ENCODE measurements at places on chromosomes 16 and 17. TPM values are rescaled to one million over a fixed set of nuclear protein-coding genes. Genes with fewer than 3 reads are reported as not detected.

SLC35G6 gene
- total RNA-seq = not detected

- DNase-seq = peak; percentile 76
- H3K27me3 ChIP-seq = no peaks in the 10 kb centered on the region
- H3K27ac ChIP-seq = no peak within 1 kb of the TSS
- peaks cover 13% of the 10 kb centered on the region for H3K4me1 ChIP-seq
Measured at GRCh38 chr16:30984669-30985400, at the start of gene HSD3B7. Gene HSD3B7, plus strand, starts transcription at chr16:30985207. Its CDS starts 452 bp downstream, at chr16:30985659.

SBK1 gene
- 13.5 TPM for total RNA-seq

ITGB3 gene
- total RNA-seq = not detected

DNA sequence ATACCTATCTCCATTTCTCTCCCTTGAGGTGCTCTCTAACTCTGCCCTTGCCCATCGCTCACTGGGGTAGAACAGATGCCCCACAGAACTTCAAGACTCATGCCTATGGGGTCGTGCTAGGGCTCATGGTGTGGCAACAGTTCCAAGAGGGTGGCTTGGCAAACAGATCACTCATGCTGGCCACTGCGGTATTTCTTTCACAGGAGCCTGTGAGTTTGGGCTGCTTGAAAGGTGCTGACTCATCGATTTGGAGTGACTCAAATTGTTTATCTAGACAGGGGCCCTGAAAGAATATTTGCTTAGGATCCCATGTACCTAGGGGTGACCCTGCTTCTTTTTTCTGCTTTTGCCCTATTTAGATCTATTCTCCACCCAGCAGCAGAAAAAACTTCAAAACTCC lies 69.9 kb downstream of the IRX5 start:
- H3K27me3 ChIP-seq = no peaks in the 10 kb centered on the region
- no peaks in the 10 kb centered on the region for H3K4me1 ChIP-seq
- no peak overlapping the region for H3K27ac ChIP-seq
- DNase-seq = no peak
- H3K36me3 ChIP-seq = no peaks in the 10 kb centered on the region
- H3K4me3 ChIP-seq = no peak overlapping the region

DNA sequence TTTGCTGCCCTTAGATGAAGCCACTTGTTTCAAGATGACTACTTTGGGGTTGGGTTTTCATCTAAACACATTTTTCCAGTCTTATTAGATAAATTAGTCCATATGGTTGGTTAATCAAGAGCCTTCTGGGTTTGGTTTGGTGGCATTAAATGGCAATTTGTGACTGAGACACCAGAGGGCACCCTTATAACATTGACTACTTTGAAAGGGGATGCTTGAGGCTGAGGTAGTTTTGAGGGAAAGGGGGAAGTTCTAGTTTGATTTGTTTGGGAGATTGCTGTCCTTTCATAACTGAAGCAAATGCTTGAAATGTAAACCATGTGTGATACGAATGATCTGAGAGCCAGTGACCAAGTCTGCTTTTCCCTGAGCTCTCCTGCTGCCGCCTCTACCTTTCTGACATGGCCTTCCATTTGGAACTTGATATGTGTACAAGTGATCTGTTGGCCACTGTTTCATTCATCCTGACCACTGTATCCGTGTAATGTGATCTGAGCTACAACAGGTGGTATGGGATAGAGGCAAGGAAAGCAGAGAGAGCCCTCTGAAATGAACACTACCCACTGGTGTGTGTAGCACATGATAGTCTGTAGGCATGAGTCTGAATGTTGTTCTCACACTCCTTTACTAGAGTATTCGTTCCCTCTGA lies 5.8 kb upstream of the RARA start:
- DNase-seq = peak; percentile 71
- H3K27ac ChIP-seq = no peak overlapping the region
- H3K4me3 ChIP-seq = no peak overlapping the region
- H3K4me1 ChIP-seq = peaks cover 33% of the 10 kb centered on the region
- no peaks in the 10 kb centered on the region for H3K27me3 ChIP-seq
- no peaks in the 10 kb centered on the region for H3K36me3 ChIP-seq

HOXB8 gene
- not detected for total RNA-seq

Data from CD4-positive, alpha-beta T cell (primary cell).